Activated CD8-positive, alpha-beta memory T cell treated with anti-CD3 and anti-CD28 coated beads, Interleukin-2, amount 10 ng/mL, durations not matched to agents 7 days and 5 days (primary cell): ENCODE measurements at places on chromosomes 13 and 19. TPM values are rescaled to one million over a fixed set of nuclear protein-coding genes. Genes with fewer than 3 reads are reported as not detected.

CACNA1A gene
- 2.1 TPM for total RNA-seq

DNA sequence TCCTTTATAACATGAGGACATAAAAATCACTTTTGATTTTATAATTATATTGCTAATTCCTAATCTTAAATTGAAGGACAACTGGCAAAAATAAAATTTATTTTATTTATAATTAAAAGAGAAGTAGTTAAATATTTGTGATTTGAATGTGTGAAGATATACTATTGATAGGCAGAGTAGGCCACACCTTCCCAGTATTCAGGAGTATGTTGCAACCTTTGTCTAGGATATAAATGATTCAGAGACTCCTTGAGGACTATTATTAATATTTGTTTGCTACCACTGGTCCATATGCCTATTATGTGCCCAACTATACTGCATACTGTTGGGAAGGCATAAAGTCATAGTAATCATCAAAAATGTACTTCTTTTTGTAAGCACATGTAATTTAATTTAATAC is 94.2 kb downstream of the CDADC1 start:
- no peaks in the 10 kb centered on the region for H3K27me3 ChIP-seq
- no peaks in the 10 kb centered on the region for H3K4me1 ChIP-seq
- no peaks in the 10 kb centered on the region for H3K36me3 ChIP-seq

LHB gene
- not detected for total RNA-seq

GRCh38 chr19:50377517-50377916 is 1.3 kb downstream of the NR1H2 start:
- H3K36me3 ChIP-seq: peaks cover 29% of the 10 kb centered on the region
- H3K4me3 ChIP-seq: no peak overlapping the region
- peaks cover 20% of the 10 kb centered on the region for H3K4me1 ChIP-seq
- H3K27ac ChIP-seq: peak overlapping the region; percentile 99

GRCh38 chr13:38166116-38166515 is 183.5 kb upstream of the UFM1 start:
- H3K27ac ChIP-seq: no peak overlapping the region
- H3K27me3 ChIP-seq: no peaks in the 10 kb centered on the region
- no peaks in the 10 kb centered on the region for H3K36me3 ChIP-seq
- H3K4me1 ChIP-seq: peaks cover 7% of the 10 kb centered on the region

DNA sequence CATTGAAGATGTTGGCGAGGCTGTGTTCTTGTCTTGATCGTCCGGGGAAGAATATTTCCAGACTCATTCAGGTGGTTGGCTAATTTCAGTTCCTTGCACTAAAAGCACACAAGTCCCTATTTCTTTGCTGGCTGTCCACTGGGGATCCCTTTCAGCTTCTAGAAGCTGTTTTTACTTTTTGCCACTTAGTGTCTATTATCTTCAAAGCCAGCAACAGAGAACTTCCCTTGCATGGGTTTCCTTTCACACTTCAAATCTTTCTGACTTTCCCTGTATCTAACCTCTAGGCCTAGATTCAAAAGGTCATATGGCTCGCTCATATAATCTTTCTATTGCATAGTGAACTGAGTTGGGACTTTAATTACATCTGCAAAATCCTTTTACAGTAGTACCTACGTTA is 215.3 kb upstream of the PCDH9 start:
- H3K4me1 ChIP-seq: no peaks in the 10 kb centered on the region
- no peaks in the 10 kb centered on the region for H3K27me3 ChIP-seq
- no peak overlapping the region for H3K27ac ChIP-seq
- no peak overlapping the region for H3K4me3 ChIP-seq
- H3K36me3 ChIP-seq: no peaks in the 10 kb centered on the region

GRCh38 chr19:55451965-55452748 is 9.1 kb upstream of the SHISA7 start:
- H3K27me3 ChIP-seq: peaks cover 23% of the 10 kb centered on the region
- peaks cover 6% of the 10 kb centered on the region for H3K4me1 ChIP-seq
- H3K36me3 ChIP-seq: peaks cover 4% of the 10 kb centered on the region
- no peak for DNase-seq
- no peak overlapping the region for H3K27ac ChIP-seq
